ENCODE measurements at places on chromosomes 11 and 22.

- DNase-seq: no peak
These were observed 6.2 kb upstream of the IGSF22 start for GRCh38 chr11:18731949-18732821.

- no peak for DNase-seq
These were observed 270.2 kb downstream of the CTTN start for GRCh38 chr11:70668204-70669202.

DNA sequence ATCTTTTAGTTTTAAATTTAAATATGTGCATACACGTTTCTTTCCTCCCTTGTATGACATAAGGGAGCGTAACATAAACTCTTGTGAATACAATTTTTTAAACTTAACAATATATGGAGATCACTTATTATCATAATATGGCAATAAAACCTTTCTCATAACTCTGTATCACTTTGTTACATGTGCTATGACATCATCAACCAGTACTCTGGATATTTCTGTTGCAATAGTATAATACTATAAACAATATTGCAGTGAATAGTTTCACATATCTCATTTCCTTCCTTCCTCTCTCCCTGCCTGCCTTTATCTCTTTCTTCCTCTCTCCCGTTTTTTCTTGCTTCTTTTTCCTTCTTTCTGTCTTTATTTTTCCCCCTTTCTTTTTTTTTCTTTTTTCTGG is 1278.0 kb upstream of the CNTN5 start:
- DNase-seq: no peak

- no peak for DNase-seq
These were observed 264.4 kb downstream of the DDX10 start for GRCh38 chr11:108929241-108929640.

GRCh38 chr22:35357883-35358621 is 22.8 kb upstream of the HMOX1 start:
- DNase-seq: no peak

DNA sequence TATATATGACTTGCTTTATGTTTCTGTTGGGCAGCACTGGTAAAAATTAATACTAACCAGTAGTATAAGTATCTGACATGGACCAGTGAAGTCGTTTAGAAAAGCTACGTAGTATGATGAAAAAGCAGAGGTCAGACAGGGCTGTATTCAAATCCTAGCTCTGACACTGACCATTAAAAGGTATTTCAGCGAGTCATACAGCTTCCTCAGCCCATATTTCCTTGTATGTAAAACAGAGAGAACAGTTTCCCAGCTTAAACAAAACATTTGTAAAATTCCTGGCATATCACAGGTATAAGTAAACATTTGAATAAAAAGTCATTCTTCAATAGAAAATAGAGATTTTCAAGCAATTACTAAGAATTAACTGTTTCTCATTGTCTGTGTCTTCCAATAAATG is 4.2 kb downstream of the NOX4 start:
- DNase-seq: no peak

GRCh38 chr22:44597616-44598015 is 99.6 kb upstream of the RTL6 start:
- DNase-seq: no peak

DNA sequence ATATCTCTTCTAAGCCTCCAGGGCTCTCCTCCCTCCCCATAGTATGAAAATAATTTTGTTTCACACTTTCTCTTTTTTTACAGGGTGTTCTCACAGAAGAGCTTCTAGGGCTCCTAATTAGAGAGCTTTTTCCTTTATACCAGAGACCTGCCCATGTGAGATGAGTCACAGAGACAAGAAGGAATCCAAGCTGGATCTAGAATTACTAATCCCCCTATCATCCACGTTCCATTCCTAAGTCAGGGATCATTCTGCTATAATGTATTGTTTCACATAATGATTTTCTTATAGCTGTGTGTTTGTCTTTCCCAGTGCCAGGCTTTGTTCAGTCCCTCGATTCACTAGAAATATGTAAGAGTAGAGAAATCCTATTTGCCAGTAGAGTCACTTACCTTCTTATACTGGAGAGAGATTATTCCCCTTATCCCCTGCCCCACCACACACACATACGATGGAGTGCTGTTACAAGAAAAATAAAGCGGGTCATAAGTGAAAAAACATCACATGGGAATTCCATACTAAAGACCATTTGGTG is 778.3 kb upstream of the LRRC4C start:
- DNase-seq: no peak

DNA sequence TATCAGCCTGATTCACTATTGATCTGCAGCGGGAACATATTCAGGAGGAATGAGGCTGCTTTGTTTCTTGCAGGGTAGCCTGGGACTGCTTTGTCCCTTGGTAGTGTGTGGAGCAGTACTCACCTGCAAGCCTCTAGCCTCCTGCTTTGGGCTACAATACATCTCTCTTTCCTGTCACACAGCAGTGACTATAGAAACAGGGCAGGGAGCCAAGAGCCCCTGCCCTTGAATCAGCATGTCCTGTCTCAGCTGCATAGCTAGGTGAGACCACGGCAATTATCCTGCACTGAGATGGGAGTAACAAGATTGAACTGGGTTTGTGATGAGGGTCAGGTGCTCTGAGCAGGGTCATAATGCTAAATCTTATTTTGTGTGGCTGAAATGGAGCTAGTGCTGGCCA is 191.9 kb downstream of the NELL1 start:
- DNase-seq: no peak
